ENCODE measurements at places on chromosomes 6 and 20.

DNA sequence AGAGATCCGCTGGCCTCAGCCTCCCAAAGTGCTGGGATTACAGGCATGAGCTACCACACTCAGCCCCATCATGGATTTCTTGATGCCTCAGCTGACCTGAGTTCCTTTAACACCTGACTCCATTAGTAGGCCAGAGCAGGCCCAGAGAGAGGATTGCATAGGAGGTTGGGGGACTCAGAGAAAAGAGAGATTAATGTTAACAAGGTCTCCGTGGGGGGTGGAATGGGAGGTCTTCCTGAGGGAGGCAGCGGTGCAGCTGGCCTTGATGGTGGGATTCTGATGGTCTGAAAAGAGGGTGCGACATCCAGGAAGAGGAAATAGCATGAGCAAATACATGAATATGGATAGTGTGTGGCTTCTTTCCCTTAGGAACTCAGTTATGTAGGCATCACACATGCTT lies 9.9 kb downstream of the SGK2 start:
- no peak for DNase-seq

DNA sequence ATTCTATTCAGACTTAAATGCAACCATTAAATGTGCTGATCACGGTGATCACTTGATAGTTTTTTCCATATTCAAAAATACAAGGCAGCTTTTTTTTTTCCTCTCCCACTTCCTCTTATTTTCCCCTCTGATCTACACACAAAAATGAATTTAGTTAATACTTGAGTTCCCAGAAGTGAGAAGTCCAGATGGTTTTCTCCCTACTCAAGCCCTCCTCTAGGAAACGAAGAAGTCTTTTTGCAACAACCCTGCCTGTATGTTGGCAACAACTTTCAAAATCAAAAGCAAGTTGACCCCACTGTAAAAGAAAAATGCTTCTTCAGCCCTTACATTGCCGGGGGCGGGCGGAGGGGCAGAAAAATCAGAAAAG lies 24.3 kb downstream of the ARHGAP18 start:
- no peak for DNase-seq

DNA sequence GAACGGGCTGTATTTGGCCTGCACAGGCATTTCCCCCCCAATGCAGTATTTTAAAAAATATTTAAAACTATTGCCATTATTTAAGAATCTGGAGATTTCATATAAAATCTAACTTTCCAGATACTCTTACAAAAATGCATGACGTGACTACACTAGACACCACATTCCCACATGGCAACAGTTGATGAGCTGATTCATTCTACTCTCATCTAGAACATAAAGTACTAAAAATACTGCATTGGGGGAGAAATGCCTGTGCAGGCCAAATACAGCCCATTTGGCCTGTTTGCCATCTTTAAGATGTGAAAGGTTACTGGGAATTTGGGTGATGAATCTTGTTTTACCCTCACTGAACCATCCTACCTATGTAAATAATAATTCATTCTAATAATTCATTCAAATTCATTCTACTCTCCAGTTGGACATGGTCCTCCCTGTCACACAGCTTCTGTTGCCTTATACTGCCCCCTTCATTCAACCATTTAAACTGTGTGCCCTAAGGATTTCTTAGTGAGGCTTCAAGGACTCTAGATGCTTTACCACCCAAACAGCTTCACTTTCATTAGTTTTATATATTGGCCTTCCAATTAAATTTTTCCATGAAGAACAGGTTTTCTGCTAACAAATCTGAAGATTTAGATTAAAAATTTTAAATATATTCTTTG lies 6.9 kb upstream of the ZSCAN16 start:
- DNase-seq, result no peak

DNA sequence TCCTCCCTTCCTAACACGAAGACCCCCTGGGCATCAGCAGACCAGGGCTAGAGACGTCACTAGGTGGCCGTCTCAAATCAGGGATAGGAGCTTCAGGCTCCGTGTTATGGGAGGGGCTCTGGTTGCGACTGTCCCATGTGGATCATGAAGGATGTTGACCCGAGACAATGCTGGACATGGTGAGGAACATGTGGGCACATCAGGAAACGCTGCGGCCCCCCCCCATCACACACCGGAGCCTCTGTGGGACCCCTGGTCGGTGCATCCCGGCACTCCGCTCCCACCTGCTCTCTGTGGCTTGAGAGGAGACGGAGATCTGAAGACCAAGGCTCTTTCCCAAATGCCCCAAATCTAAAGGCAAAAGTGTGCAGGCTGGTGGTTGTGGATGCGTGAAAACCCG lies 54.2 kb downstream of the DACT2 start:
- no peak for DNase-seq

- no peak for DNase-seq
These were observed 12.4 kb downstream of the SIRPA start for GRCh38 chr20:1907586-1907985.

- no peak for DNase-seq
These were observed 89.4 kb upstream of the EZR start for GRCh38 chr6:158908606-158909005.

- no peak for DNase-seq
These were observed 69.2 kb downstream of the MYO6 start for GRCh38 chr6:75818098-75818855.

- no peak for DNase-seq
These were observed 99.7 kb upstream of the EXOC2 start for GRCh38 chr6:792662-793061.

GRCh38 chr6:51569594-51569993 lies 517.8 kb downstream of the PKHD1 start:
- DNase-seq, result no peak

DNA sequence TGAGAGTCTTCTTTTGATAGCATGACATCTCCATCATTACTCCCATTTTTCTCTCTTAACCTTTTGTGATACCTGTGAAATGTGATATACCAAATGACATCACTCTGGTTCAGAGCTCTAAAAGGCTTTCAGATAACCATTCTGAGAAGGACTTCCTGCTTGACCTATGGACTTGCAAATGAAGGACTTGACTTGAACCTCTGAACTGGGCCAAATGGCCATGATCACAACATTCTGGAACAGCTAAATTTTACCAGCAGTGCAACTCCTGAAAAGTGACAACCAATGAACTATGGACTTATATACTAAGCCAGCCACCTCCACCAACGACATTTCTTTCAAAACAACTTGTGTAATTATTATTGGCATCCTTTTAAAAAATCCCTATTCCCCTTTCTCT lies 1085.8 kb upstream of the CITED2 start:
- no peak for DNase-seq

DNA sequence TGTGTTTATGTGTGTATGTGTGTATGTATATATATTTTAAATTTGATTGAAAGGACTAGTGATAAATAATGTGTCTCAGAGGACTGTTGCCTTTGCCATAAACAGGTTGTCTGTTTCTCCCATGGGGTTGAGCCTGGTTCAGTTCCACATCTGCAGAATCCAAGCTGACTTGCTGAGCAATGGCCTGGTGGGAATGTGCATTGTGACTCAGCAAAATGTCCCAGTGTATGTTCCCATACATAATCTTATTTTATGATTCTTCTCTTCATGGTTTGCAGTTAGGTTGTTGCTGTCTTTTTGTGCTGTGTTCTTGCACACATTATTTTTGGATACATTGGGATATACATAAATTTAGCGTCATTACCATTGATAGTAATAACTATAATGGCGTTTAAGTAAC lies 115.6 kb upstream of the SLC24A3 start:
- DNase-seq, result no peak

- DNase-seq, result peak; percentile 57
These were observed 23.1 kb upstream of the MROH8 start for GRCh38 chr20:37202267-37202943.

GRCh38 chr20:55094353-55094861 lies 619.0 kb downstream of the DOK5 start:
- DNase-seq, result no peak

GRCh38 chr6:106085984-106086813 lies at the start of gene PRDM1:
PRDM1 (plus strand) TSS chr6:106086336; CDS start chr6:106086554, 218 bp downstream.
- peak; percentile 89 for DNase-seq

GRCh38 chr6:101453221-101453620 lies 59.7 kb downstream of the GRIK2 start:
- no peak for DNase-seq

- DNase-seq, result no peak
These were observed 9.6 kb upstream of the CHD6 start for GRCh38 chr20:41627611-41628244.

DNA sequence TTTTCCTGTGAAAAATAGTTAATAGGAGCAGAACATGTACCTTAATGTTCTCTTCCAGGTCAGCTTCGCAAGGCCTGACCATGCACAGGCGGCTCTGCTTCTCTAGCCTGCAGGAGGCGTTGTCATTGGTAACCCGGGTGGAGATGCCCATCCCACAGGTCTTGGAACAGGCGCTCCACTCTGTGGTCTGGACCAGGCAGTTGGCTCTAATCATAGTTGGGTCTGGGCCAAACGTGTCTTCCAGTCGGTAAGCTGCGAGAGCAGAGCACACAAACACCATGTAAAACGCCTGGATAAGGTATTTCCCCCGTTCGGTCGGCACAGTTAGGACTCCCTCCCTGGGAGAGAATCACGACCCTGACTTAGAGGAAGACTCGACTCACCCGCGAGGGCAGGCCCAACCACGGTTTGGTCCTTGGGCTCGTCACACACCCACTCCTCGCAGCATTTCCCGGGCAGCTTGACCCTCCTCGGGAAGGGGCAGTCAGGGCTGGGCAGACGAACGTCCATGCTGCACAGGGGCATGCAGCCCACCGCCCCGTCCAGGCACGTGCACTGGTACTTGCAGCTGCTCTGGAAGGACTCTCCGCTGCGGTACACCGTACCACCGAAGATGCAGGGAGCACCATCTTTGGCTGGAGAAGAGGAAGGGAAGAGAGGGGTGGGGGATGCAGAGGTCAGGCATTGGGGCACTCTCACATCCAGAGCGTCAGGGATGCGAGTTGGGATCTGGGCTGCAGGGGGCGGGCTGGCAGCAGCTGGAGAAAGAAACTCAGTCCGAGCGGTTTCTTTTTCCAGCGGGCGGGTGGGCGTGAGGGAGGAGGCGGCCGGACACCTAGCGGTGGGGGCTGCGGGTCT lies 1.0 kb downstream of the CCN2 start:
- no peak for DNase-seq

- DNase-seq, result no peak
These were observed 129.7 kb upstream of the HMGCLL1 start for GRCh38 chr6:55708711-55709110.

GRCh38 chr6:135568379-135568778 lies 70.8 kb upstream of the AHI1 start:
- no peak for DNase-seq

DNA sequence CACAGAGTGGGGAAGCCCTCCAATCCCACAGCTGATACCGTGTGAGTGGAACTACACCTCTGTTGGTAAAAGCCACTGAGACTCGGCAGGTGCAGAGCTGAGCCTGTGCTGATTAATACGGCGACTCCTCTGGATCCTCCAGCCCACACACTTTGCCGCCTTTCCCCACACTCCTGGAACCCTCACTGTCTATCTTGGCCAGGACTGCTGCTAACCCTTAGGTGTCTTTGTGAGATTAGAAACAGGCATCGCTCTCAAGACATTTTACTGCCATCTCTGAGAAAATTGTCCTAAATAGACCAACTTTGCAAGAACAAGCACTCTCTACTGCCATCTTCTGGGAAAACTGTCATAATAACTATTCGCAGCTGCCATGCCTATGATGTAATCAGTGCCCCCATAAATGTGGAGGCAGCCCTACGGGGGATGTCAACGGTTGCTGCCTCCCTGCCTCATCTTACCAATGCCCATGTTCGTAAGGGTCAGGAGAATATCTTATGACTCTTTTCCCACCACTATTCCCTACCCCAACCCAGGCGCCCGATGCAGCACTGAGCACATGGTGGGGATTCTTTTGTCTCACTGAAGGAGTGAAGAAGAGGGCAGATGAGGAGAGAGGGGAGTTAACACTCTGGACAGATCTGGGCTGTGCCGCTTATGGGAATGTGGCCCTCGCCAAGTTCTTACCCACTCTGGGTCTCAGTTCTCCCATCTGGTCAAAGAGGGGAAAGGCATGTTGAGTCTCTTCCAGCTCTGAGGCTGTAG lies 26.1 kb upstream of the KCNB1 start:
- DNase-seq, result no peak

GRCh38 chr20:16069389-16070010 lies 503.7 kb downstream of the KIF16B start:
- no peak for DNase-seq

GRCh38 chr6:45599053-45599452 lies 221.3 kb upstream of the SUPT3H start:
- no peak for DNase-seq

- no peak for DNase-seq
These were observed 91.7 kb downstream of the COL19A1 start for GRCh38 chr6:69957985-69958559.

- peak; percentile 92 for DNase-seq
These were observed 532.6 kb upstream of the JARID2 start for GRCh38 chr6:14713008-14713960.

DNA sequence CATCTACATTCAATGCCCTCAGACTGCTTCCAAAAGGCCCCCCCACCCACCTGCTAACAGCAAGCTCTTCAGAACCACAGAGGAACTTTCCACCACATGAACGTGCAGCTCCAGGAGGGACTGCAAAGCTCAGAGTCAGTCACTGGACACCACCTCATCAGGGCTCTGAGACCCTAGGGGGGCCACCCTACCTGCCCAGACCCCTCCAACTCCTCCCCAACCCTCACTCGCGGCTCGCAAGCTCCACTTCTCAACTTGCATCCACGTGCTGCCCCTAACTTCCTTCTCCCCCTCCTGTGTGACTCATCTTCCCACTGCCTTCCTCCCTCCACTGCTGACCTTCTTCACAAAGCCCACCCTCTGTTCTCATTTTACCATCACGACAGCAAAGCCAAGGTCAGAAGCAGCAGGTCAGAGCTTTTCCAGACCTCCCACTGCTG lies 6.5 kb downstream of the MBOAT1 start:
- DNase-seq, result no peak

- DNase-seq, result no peak
These were observed 98.4 kb upstream of the KCNG1 start for GRCh38 chr20:51121272-51121671.

- peak; percentile 45 for DNase-seq
These were observed 31.5 kb upstream of the PAQR8 start for GRCh38 chr6:52330470-52330869.

- DNase-seq, result no peak
These were observed 244.6 kb downstream of the HAO1 start for GRCh38 chr20:7695635-7696034.

Measured in PC-9 (cell line).